Naive thymus-derived CD4-positive, alpha-beta T cell (primary cell): ENCODE measurements at places on chromosomes 5 and 9. TPM values are rescaled to one million over a fixed set of nuclear protein-coding genes. Genes with fewer than 3 reads are reported as not detected.

GRCh38 chr9:28758971-28759370, 1185.7 kb upstream of the C9orf72 start:
- no peak for DNase-seq

GRCh38 chr5:43663916-43664315, 60.9 kb downstream of the NNT start:
- no peak for DNase-seq

- DNase-seq = no peak
These were observed 50.5 kb upstream of the TNFSF15 start for GRCh38 chr9:114856215-114856941.

The FOXD4L3 gene
- total RNA-seq = not detected

DNA sequence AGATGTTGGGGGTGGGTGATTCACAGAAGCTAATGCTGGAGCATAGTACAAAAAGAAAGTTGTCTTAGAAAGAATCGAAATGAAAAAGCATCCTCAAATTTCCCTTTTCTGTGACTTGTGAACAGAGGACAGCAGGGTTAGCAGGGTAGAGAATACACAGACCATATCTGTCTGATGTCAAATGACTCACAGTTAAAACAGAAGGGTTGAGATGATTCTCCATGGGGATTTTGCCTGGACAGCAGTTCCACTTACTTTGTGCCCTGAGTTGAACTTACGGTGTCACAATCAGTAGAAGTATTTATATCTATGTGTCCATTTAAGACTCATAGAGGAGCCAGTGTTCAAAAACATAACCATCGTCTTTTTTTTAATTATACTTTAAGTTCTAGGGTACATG, 801.6 kb downstream of the KCTD16 start:
- DNase-seq = no peak

DNA sequence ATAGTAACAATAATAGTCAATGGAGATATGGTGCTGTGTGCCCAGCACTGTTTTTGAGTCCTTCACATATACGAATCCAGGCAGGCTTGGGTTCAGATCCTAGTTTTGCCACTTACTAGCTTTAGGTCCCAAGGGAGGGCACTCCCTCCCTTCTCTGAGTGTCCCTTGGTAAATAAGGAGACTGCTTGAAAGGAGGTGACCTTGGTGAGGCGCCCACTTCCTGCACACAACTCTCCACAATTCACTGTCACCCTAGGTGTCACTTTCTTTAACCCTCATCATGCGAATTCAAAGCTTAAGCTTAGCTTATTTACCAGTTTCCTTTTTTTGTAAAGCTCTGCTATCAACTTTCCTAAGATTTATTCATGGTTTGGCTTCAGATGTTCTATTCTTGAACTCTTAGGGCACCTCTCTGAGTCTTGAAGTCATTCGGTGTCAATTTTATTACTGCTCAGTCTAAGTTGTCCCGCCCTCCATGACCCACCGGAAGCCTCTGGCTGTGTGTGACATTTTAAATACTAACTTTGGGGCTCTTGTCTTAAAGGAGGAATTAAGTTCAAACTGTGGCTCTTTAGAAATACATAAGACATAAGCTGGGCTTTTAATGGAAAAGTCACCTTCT, 170.7 kb upstream of the ZNF618 start:
- DNase-seq = no peak

DNA sequence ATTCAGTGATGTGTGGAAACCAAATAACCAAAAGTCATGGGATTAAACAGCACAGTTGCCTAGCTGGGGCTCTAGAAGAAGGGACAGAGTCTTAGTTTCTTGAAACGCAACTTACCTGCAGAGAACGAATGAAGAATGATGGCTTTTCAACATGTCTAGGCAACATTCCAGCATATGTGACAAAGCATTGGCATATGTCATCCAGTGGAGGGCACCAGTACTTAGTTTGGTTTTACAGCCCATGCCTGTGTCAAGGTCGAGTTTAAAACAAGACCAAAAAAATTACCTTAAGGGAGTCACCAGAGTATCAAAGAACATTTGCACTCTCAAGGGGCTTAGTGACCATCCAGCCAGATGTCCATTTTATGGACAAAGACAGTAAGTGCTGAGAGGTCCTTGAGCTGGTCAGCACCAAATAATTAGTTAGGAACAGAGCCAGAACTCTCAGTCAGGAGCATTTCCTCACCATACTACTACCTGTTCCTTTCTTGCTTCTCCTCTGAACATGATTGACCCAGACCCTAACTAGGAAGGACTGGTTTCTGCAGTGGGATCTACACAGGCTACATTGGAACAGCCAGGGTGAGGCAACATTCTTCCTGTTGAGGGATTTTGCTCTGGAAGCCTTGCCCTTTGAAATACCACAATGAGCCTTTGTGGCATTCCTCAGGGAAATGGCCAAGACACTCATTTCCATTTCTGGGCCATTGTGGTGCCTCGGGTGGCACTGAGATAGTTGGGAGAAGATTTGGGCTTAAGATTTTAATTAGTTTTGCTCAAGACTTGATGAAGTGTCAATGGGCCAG, 75.4 kb upstream of the ANKH start:
- peak; percentile 43 for DNase-seq

DNA sequence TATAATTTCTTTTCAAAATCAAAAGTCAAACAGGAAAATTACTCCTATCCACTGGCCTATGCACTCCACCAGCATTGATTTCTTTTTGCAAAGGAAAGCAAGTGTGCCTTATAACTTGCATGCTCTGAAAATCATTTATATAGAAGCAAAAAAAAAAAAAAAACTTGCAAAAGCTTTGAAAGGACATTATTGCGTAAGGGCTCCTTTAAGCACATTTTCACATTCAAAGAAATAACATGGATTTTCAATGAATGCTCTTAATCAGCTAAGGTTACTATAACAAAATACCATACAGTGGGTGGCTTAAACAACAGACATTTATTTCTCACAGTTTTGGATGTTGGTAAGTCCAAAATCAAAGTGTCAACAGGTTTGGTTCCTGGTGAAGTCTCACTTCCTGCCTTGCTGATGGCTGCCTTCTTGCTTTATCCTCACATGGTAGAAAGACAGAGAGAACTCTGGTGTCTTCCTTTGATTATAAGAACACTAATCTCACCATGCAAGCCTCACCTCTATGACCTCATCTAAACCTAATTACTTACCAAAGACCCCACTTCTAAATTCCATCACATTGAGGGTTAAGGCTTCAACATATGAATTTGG, 755.2 kb upstream of the CDH10 start:
- no peak for DNase-seq

GRCh38 chr5:143596824-143597223, 193.3 kb upstream of the NR3C1 start:
- DNase-seq = no peak

The LVRN gene
- not detected for total RNA-seq

DNA sequence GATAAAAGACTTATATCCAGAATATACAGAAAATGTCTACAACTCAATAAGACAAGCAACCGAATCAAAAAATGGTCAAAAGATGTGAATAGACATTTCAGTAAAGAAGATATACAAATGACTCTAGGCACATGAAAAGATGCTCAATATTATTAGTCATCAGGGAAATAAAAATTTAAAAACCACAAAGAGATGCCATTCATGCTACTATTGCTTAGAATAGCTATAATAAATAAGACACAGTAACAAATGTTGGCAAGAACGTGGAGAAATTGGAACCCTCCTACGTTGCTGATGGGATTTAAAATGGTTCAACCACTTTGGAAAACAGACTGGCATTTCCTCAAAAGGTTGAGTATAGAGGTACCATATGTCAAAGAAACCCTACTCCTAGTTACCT, 39.8 kb downstream of the POLK start:
- DNase-seq = no peak
